ENCODE measurements at places on chromosomes 1 and 21.

- no peak for DNase-seq
Measured at GRCh38 chr1:18199462-18199861, 91.9 kb downstream of the IGSF21 start.

GRCh38 chr1:109668123-109668775, 392 bp downstream of the GSTM2 start:
- no peak for DNase-seq

DNA sequence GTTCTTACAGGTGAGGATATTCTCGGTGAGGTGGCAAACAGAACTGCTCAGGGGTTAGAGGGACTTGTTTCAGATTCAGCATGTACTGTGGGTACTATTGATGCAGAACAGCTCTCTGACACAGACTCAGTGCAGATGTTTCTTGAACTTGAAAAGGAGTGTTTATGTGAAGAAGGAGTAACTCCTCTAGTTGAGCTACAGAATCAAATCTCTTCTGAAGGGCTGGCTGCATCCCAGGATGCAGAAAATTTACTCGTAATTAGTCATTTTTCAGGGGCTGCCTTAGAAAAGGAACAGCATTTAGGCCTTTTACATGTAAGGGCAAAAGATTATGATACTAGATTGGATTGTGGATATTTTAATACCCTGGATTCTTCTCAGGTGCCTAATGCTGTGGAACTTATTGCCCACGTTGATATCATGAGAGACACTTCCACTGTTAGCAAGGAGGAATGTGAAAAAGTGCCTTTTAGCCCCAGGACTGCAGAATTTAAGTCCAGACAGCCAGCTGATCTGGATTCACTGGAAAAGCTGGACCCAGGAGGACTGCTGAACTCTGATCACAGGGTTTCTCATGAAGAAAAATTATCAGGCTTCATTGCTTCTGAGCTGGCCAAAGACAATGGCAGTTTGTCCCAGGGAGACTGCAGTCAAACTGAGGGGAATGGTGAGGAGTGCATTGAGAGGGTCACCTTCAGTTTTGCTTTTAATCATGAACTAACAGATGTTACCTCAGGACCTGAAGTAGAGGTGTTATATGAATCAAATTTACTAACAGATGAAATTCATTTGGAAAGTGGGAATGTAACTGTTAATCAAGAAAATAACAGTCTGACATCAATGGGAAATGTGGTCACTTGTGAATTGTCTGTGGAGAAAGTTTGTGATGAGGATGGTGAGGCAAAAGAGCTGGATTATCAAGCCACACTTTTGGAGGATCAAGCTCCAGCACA, 79.6 kb upstream of the BMP8A start:
- no peak for DNase-seq

DNA sequence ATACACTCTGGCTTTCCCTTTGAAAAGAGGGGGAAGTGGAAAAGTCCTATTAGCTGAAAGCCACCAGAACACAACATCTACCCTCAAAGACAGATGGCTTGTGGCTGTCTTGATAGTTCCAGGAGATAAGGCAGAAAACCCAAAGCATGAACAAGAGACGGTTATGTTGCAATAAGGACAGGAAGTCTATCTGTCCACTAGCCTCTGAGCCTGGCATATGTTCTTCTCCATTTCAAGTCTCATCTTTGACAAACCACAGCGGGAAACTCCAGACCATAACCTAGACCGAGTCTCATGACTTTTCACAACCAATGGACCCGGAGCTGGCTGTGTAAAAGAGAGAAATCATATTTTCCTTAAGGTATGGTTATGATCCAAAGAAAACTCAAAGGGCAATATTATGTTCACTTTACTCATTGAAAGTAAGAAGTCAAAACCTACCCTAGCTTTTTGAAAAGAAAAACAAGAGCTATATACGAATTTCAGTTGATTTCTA, 33.8 kb downstream of the DUSP10 start:
- peak; percentile 65 for DNase-seq

DNA sequence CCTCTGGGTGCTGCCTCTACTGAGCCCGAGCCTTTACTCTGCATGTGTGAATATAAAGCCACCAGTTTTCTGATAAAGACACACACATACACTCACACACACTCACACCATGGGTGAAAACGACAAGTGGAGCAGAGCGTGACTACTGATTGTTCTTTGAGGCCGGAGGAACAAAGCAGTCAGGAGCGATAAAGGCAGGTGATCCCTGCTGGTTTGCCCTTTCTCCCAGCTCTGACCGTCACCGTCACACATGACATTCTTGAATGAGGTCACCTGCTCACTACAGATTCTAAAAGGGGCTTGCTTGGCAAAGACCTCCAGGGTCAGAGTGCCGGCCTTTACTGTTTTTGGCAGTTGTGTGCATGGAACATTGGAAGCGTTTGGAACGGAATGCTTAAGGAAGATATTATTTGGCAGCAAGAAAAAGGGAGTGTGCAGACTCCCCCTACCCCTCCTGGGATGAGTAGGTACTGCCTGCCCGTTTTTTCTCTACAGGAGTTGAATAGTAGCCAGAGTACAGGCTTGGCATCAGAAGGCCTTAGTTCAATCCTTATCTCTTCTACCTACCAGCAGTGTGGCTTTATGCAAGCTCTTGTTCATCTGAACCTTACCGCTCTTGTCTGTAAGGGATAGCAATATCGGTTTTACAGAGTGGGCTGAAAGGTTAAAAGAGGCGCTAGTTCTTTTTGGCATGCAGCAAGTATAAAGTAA, 79.7 kb downstream of the PBX1 start:
- DNase-seq = no peak

- DNase-seq = no peak
Measured at GRCh38 chr1:13753636-13754402, 53.8 kb downstream of the PRDM2 start.

DNA sequence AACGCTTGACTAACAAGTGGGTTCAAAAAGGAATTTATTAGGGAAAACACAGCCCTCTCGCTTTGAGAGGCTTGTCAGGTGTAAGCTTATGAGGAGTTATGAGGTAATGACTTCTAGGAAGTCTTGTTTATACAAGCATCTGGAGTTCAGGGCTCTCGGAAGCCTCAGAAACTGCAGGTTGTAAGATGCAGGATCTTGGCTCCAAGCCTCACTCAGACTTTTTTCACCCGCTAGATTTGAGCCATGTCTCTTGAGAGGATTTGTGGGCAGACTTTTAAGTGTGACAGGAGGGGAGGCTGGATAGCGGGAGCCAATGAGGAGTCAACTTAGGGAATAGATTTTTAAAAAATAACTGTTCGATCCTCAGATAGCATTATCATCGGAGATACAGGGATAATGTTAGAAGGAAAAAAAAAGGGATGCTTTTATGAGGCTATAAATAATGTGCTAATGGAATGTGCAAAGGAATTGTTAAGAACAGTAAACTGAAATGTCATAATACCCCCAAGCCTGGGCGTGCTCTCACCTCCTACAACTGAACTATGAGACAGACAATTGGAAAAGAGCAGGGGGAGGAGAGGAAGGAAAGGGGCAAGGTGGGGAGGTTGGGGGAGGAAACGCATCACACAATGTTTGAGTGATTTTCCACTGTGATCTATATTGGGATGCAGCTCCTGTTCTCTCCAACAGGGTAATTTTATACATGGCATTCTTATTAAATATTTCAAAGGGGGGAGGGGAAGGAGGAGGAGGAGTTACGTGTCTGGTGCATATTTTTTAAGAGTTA, 107.4 kb upstream of the ESRRG start:
- DNase-seq = no peak

GRCh38 chr21:36064085-36064460, 3.7 kb upstream of the SETD4 start:
- DNase-seq = no peak

DNA sequence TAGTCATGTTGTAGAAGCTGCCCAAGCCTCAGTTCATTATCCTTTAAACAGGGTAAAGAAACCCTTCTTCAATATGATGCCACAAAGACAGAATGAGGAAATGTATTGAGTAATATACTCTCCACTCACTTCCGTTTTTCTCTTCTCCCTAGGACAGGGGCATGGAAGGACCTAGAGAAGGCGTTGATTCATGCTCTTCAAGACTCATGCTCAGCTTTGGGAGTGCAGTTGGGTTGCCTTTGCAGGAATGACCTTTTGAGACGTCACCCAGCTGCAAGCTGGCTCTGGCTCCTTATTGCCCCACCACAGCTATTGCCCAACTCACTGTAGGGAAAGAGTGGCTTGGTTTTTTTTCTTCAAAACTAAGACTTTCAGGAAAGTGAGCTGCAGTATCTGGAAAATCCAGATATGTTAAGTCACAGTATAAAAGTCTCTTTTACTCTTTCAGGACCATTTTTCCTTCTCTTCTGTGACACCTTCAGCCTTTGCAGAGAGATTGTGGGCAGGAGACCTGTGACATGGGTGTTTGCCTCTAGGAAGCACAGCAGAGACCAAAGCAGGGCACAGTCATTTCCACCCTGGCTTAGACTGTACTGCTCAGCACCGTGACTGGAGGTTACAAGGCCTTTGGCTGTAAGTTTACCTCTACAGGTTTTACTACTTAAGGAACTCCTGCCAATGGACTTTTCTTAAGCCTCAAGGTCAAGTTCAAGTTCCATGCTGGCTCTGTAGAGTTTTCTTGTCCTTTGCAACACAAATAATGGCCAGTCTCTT, 39.5 kb downstream of the XCL2 start:
- no peak for DNase-seq

DNA sequence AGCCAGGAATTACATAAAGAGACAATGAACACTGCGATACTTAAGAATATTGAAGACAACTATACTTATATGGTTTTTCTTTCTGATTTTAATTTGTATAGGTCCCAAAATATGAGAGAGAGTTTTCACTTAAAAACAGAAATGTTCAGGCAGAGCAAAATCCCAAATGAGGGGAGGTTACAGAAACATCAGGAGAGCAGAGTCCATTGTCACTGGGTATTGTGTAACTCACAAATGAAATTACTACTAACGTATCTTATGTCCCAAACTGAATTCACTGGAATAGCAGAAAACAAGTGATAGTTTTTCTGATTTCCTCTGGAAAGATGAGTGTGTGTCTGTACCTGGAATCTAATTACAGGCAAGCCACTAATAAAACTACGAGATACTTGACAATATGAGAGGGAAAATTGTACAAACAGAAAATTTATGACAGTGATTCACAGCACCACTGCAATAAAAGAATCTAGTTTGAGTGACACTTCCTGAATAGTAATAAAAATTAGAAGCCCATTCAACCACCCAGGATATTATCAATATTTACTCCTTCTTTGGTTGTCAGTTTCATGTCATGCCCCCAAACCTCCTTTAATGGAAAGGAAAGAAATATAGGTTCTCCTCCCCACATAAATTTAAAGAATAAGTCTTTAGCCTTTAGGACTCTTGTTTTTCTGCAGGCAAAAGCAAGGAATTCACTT, 522.6 kb downstream of the ADGRL2 start:
- no peak for DNase-seq

GRCh38 chr1:180926164-180926981, 13.7 kb downstream of the KIAA1614 start:
- DNase-seq = peak; percentile 13

DNA sequence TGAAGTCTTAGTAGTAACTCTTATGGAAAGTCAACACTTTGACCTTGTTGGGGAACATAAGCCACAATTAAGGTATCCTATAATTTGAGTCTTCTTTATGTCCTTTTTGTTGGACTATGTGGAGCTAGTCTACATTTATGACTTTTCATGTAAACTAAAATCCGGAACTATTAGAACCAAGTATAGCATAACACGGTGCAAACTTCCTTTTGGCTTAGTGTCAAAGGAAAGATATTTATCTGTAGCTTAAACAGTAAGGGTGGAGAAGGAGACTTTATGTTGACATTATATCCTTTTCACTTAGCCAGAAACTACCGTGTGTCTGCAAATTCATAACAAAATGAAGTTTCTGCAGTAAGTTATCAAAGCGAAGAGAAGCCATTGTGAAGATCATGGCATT, 7.3 kb downstream of the UAP1 start:
- DNase-seq = no peak

DNA sequence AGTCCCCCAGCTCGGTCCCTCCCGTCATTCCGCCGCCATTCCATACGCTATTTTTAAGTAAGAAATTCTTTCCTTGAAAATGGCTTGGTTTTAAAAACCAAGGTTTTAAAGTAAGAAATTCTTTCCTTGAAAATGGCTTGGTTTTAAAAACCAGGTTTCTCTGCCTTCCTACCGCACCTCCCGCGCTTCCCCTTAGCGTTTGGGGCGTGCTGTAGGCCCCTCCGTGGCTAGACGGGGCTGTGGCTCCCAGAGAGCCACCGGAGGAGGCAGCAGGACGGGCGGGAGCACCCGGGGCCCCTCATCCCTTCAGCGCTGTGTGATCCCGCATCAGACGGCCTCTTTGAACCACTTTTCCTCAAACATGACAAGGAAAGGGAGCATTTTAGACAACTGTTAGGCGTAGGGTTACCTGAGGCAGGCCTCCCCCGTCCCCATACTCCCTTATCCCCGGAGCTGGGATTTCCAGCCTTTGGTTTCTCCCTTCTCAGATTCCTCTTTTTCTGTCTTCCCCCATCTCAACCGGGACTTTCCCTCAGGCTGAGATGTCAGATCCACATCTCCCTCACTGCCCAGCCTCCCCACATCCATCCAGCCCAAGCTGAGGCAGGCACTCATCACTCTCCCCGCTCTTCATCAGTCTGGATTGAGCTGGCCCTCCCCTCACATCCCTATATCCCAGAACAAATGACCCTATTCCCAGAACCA, 541 bp upstream of the CD58 start:
- no peak for DNase-seq

GRCh38 chr1:217153361-217153760, 430.1 kb upstream of the ESRRG start:
- no peak for DNase-seq

- DNase-seq = no peak
Measured at GRCh38 chr1:170481000-170481399, 51.0 kb upstream of the GORAB start.

- no peak for DNase-seq
Measured at GRCh38 chr1:106072909-106073600, 983.4 kb upstream of the PRMT6 start.

GRCh38 chr1:214853340-214853739, 229.2 kb upstream of the KCNK2 start:
- DNase-seq = no peak

- no peak for DNase-seq
Measured at GRCh38 chr1:11749203-11749689, 12.7 kb upstream of the C1orf167 start.
